Heart left ventricle (tissue), 16 donors: ENCODE measurements at places on chromosomes 5 and 9. TPM values are rescaled to one million over a fixed set of nuclear protein-coding genes. Genes with fewer than 3 reads are reported as not detected.

PCDHB2 gene
- polyA plus RNA-seq, result 0.50 TPM

NEURL1B gene
- polyA plus RNA-seq, result 11.8 TPM

OCLN gene
- polyA plus RNA-seq, result 2.1 TPM

MYOT gene
- polyA plus RNA-seq, result 9.7 TPM

LOX gene
- polyA plus RNA-seq, result 3.0 TPM

DRD1 gene
- polyA plus RNA-seq, result not detected

SLC30A5 gene
- 21.0 TPM for polyA plus RNA-seq

EEIG1 gene
- 10.4 TPM for polyA plus RNA-seq

PKD2L2 gene
- polyA plus RNA-seq, result 0.08 TPM

ANAPC2 gene
- polyA plus RNA-seq, result 26.6 TPM

SLC28A3 gene
- 0.04 TPM for polyA plus RNA-seq

PIP5KL1 gene
- 0.12 TPM for polyA plus RNA-seq

C9orf43 gene
- 0.15 TPM for polyA plus RNA-seq

GFI1B gene
- polyA plus RNA-seq, result 0.06 TPM

APBB3 gene
- 4.9 TPM for polyA plus RNA-seq

CCDC183 gene
- 4.7 TPM for polyA plus RNA-seq

IL7R gene
- polyA plus RNA-seq, result 0.82 TPM

ANKRD18B gene
- 0.91 TPM for polyA plus RNA-seq

SPINK7 gene
- not detected for polyA plus RNA-seq

MUSK gene
- 0.23 TPM for polyA plus RNA-seq

C5orf22 gene
- 22.1 TPM for polyA plus RNA-seq

LCN9 gene
- not detected for polyA plus RNA-seq

TNC gene
- 0.53 TPM for polyA plus RNA-seq

TRIM7 gene
- 3.6 TPM for polyA plus RNA-seq

C6 gene
- polyA plus RNA-seq, result 7.2 TPM
